KBM-7 (cell line): ENCODE measurements at places on chromosomes 5 and 9.

GRCh38 chr5:160460377-160461049, 38.9 kb downstream of the PTTG1 start:
- DNase-seq = no peak

DNA sequence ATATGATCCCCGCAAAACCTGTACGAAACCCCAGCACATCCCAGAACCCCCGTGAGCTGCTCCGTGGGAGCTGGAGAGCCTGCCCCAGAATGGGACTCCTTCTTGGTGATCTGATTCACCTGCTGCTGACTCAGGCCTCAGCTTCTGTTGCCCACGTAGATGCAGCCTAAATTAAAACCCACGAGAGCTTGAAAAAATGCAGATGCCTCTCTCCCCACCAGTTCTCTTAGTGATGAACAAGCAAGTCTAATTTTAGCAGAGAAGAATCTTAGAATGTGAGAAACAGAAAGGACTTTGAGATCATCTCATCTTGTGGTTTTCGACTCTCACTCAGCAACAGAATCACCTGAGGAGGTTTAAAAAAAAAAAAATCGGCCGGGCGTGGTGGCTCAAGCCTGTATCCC, 57.6 kb downstream of the TMOD1 start:
- DNase-seq = no peak

DNA sequence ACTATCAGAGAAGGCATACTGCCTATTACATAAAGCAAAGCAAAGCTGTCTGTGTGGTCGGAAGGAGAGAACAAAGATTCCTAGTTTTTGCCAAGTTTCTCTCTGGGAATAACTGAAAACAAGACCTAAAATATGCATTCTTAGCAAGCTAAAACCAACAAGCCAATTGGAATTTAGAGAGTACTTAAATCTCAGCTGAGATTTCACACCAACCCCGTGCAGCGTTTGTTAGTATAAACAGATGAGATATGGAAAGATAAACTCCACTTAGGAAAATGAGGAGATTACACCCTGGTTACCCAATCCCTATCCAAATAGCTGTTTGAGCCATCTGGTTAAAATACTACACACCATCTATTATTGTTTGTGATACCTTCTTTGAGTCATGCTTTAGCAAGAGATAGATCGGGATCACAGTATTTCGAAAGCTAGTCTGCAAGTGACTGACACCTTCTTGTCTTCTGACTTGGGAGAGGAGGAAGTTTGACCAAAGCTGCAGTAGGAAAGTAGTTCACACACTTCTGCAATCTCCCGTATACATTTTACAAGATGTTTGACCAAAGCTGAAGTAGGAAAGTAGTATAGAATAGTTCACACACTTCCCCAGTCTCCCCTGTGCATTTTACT, 18.2 kb downstream of the FAF2 start:
- peak; percentile 48 for DNase-seq

DNA sequence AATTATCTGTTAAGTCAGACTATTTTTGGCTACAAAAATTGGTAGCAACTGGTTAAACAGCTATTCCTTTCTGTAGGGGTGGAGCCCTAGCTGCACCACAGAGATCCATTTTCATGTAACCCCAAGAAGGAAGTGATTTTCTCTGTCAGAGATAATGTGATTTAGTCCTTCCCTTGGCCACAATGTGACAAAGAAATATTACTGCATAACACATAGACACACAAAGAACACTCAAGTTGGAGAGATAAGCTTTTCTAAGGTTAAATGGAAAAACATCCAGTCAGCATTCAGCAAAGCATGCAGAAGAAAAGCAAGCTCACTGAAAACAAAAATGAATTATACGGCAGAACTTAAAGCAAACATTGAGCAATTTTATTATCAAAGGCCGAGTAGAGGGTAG, 227.8 kb upstream of the CDH9 start:
- no peak for DNase-seq

DNA sequence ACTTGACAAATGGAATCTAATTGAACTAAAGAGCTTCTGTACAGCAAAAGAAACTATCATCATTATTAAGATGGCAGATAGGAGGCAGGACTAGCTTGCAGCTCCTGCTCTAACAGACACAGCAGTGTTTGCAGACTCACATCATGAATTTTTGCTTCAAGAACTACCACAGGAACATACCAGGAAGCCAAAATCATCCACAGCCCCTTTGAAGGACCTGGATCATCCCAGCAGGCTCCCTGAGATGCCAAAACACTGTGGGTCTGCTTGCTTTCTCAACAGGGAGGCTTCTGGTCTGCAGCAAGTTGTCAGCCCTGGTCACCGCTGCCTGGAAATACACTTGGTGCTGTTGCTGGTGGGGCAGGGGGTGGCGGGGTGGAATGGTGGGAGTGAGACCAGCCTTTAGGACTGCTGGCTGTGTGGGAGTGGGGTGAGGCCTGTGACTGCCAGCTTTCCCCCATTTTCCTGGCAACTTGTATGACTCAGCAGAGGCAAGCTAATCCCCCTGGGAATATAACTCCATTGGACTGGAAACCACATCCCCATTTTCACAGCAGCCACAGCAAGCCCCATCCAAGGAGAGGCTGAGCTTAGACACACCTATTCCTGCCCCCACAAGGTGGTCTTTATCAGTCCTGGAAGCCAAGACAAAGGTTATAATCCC, 533.8 kb upstream of the CYLC2 start:
- DNase-seq = peak; percentile 5

- DNase-seq = no peak
Observed at GRCh38 chr5:73280821-73281746, 108.1 kb downstream of the TMEM174 start.

GRCh38 chr5:80399526-80400239, 8.2 kb upstream of the ZFYVE16 start:
- no peak for DNase-seq

DNA sequence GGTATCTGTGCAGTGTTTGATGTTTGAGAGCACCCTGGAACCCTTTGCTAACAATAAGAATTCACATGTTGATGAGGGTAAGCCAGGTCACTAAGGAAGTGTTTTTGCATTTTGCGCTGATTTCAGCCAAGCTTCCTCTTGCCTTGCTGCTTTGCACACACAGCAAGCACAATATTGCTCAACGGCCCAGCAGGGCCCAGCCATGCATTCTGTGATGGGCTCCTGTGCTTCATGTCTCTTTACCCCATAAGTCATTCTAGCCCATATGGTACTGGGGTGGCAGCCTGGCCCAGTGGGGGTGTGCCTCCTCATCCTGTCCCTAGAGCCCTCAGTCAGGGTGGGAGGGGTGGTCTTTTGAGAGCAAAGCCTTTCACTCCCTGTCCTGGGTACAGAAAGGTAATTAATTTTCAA, 481.3 kb downstream of the GADD45G start:
- no peak for DNase-seq
